Activated T-helper 17 cell treated with anti-CD3 and anti-CD28 coated beads, Interleukin-2, amount 50 U/mL, for 72 hours (primary cell): ENCODE measurements at places on chromosomes 4 and X. TPM values are rescaled to one million over a fixed set of nuclear protein-coding genes. Genes with fewer than 3 reads are reported as not detected.

DNA sequence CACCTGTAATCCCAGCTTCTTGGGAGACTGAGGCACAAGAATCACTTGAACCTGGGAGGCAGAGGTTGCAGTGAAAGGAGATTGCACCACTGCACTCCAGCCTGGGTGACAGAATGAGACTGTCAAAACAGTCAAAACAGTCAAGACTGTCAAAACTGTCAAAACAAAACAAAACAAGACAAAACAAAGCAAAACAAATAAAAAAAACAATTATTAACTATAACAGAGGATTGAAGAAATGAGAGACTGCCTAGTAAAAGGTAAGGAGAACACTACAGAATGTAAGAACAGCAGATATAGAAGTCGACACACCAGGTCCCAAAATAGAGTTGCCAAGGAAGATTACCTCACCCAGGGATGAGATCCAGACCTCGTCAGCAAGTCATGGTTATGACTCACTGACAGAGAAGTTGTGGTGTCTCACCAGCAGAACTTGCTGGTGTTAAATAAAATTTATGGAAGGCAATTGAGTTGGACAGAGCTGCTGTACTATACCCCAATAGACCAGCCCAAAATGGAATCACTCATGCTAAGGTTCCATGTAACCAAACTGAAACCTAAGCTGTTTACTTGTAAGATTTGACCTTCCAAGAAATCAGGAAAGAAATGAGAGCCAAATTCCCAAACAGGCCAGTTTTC, 32.1 kb upstream of the GK start:
- ATAC-seq, result peak; percentile 70

DNA sequence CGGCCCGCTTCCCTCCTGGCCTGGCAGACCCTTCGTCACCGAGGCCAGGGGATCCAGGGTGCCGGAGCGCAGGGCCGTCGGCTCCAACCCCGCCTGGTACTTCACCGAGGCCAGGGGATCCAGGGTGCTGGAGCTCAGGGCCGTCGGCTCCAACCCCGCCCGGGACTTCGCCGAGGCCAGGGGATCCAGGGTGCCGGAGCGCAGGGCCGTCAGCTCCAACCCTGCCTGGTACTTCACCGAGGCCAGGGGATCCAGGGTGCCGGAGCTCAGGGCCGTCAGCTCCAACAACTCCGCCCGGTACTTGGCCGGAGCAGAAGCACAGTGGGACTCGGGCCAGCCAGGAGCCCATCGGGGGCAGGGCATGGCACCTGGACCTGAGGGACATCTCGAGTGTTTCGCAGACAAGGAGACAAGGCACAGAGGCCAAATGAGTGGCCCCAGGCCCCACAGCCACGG, 85.1 kb downstream of the FAM53A start:
- ATAC-seq, result no peak

LRCH2 gene
- not detected for total RNA-seq

DNA sequence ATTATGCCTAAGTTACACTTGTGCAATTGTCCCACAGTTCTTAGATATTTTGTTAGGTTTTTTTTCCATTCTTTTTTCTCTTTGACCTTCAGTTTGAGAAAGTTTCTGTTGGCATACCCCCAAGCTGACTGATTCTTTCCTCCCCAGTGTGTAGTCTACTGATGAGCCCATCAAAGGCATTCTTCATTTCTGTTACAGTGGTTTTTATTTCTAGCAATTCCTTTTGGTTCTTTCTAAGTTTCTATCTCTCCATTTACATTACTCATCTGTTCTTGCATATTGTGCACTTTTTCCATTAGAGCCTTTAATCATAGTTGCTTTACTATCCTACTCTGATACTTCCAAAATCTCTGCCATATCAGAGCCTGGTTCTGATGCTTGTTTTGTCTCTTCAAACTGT, 31.9 kb downstream of the CASP6 start:
- ATAC-seq, result peak; percentile 80

DNA sequence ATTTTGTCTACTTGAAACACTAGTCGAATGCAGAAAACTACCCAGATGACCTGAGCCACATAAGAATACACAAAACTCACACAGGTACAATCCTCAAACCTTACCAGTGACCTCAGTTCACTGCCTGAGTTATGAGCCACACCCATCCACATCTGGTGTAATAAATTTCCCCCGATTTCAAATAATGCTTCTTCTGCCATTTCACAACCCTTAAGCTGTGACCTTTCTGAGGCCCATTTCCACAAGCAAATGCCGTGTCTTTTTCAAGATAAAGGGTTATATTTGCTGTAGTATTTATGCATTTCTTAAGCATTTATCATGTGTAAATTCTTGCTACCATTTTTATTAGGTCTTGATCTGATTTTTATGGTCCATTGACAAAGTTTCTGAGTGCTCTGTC, 1.8 kb upstream of the ARHGEF38 start:
- no peak for ATAC-seq

- no peak for ATAC-seq
Measured at GRCh38 chrX:124125471-124125870, 164.0 kb downstream of the STAG2 start.

DNA sequence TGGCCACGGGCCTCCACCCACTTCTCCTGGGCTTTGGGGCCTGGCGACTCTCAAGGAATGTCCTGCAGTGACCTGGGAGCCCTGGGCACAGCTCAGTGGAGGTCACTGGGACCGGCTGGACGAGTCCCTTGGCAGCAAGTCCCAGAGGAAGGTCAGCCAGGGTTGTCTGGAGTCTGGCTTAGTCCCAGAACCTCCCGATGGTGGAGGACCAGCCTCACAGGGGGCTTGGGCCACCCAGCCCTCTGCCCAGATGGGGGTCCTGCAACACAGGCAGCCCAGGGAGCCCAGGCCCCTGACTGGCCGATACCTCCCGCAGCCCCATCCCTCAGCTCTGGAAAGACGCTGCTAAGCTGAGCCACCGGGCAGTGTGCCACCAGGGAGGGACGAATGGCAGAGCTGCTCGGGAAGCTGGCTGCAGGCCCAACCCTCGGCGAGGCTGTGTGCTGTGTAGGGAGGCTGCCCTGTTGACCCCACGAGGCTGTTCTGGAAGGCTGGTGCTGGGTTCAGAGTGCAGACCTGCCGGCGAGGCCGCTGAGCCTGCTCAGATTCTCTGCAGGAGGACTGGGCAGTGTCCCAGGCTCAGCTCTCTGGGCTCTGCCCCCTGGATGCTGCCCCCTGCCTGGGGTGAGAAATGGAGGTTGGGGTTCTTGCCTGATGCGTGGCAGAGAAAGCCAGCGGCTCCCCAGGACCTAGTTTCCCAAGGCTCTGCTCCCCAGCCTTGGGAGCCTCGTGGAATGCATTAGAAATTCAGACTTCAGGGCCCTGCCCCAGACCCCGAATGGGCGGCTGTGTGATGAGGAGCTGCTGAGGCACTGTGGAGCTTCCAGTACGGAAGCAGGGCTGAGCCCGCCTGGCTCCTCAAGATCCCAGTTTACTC, 61.7 kb downstream of the ADRA2C start:
- no peak for ATAC-seq

DNA sequence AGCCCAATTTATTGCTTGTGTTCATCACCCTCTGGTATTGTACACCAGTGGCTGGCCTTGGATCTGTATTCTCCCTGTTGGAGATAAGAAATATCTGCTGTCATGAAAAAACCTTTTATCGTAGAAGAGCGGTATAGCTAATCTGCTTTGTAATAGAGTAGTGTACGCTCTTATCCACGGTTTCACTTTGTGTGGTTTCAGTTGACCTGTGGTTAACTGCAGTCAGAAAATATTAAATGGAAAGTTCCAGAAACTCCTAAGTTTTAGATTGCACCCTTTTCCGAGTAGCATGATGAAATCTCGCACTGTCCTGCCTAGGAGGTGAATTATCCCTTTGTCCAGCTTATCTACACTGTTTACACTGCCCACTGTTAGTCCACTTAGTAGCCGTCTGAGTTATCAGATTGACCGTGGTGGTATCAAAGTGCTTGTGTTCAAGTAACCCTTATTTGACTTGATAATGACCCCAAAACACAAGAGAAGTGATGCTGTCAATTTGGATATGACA, 42.4 kb downstream of the KDM6A start:
- no peak for ATAC-seq

GRCh38 chr4:3862640-3863420, 96.6 kb downstream of the ADRA2C start:
- ATAC-seq, result no peak

DNA sequence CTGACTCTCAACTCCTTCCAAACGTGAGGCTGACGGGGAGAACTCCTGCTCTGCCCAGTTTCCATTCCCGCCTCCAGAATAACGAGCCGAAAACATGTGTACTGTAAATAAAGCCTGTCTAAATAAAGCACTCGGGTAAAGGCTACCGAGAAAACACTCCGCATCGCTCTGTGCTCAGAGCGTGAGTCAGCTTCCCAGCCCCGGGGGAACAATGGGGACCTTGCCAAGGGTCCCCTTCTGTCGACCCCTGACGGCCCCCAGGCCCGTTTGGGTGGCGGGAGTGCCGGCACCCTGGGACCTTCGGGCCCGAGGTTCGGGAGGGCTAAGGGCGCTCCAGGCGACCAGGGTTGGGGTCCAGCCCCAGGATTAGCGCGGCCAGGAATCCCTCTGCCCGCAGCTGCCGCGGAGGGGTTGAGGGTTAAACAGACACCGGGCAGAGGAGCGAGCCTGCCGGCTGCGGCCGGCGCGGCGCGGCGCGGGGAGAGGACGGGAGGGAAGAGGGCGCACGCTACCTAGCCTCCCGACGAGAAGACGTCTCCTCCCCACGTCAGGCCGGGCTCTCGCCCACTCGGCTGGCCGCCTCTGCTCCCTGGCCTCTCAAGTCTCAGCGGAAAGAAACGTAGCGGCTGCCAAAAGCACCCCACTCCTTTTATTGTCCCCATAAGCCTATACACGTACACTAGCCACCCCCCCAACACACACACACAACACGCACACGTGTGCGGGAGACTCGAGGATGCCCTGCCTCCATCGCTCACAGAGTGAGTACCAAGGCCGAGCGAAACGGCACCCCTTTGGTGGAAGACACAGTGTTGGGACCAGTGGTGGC, 85.5 kb downstream of the BCOR start:
- peak; percentile 46 for ATAC-seq

BDH2 gene
- total RNA-seq, result 11.4 TPM

NWD2 gene
- total RNA-seq, result not detected

GRCh38 chr4:88033309-88033708, 25.9 kb downstream of the PKD2 start:
- ATAC-seq, result peak; percentile 59

PPEF1 gene
- total RNA-seq, result 0.13 TPM

GRCh38 chr4:168868802-168869201, 141.3 kb downstream of the CBR4 start:
- ATAC-seq, result no peak

GRCh38 chr4:173005912-173006633, 162.5 kb upstream of the GALNT7 start:
- no peak for ATAC-seq

- no peak for ATAC-seq
Measured at GRCh38 chr4:169658975-169659715, 38.8 kb downstream of the CLCN3 start.

DNA sequence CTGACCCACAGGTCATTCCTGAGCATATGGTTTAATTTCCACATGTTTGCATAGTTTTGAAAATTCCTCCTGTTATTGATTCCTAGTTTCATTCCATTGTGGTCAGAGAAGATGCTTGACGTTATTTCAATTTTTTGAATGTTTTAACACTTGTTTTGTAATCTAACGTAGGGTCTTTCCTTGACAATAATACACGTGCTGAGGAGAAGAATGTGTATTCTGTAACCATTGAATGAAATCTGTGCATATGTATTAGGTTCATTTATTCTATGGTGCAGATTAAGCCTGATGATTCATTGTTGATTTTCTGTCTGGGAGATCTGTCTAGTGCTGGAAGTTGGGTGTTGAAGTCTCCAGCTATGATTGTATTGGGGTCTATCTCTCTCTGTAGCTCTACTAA, 486.4 kb upstream of the RPS6KA3 start:
- no peak for ATAC-seq

DNA sequence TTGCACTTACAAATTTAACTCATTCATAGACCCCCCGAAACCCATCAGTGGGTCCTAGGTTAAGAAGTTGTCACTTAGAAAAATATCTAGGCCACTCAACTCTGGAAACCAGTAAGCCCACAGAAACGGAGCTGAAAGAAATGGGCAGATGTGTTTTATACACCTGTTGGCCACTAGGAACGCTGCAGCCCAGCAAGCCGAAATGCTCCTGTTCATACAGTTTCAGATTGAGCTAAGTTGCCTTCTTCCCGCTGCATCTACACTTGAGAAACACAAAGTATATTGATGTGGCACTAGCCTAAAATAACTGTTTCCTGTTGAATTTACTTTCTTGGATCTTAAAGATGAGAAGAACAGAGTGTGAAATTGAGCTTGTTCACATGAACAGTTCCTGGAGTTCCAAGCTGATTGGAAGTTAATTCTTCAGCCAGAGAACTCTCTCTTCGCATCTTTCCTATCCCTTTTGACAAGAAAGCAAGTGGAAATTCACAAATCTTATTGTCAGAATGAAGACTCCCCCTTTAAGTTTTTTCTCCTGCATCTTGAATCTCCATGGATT, 174.1 kb downstream of the RBMX2 start:
- no peak for ATAC-seq

DNA sequence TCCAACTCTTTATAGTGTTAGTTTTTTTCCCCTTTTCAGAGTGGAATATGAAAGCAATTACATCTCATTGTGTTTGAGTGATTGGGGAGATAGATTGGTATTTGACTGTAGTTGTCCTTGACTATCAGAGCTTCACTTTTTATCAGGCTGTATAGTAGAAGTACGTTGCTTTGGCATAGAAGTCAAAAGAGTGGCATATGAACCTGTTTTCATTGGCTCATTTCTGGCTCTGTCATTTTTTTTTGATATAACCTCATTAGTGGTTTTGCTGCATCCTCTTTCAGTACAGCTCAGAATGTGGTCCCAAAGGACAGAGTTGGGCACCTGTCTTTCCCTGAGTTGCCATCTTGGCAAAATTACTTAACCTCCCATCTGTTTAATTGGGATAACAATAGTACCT, 1.4 kb downstream of the TMA16 start:
- ATAC-seq, result peak; percentile 10

DNA sequence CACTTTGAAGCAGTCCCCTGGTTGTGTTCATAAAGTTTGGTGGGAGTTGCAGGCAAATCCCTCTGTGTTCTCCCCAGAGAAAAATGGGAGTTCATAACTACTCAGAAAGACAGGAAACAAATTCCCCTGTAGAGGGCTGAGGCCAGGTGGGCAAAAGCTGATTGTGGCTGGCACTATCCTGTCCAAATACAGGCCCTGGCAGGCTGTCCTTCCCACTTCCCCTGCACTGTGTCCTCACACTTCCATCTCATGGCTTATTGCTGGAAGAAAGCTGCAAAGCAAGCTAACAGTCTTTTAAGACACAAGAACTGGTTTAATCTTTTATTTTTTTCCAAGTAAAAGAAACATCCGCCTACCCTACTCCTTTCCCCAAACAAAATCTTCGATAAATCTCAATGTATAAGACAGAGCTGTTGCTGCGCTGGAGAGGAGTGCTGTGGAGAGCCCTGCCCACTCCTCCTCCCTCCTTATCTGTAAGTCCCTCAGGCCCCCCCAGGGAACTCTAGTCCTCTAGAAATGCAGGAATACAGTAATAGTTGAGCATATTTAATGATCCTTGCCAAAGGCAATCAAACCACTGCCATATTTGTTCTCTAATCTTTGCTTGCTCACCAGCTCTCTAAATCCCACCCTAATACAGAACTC, 14.0 kb downstream of the TAPT1 start:
- no peak for ATAC-seq
